Stimulated activated naive CD4-positive, alpha-beta T cell (primary cell): ENCODE measurements at places on chromosomes 5 and 9.

GRCh38 chr9:77531400-77531799, 116.7 kb downstream of the GNA14 start:
- DNase-seq: no peak

DNA sequence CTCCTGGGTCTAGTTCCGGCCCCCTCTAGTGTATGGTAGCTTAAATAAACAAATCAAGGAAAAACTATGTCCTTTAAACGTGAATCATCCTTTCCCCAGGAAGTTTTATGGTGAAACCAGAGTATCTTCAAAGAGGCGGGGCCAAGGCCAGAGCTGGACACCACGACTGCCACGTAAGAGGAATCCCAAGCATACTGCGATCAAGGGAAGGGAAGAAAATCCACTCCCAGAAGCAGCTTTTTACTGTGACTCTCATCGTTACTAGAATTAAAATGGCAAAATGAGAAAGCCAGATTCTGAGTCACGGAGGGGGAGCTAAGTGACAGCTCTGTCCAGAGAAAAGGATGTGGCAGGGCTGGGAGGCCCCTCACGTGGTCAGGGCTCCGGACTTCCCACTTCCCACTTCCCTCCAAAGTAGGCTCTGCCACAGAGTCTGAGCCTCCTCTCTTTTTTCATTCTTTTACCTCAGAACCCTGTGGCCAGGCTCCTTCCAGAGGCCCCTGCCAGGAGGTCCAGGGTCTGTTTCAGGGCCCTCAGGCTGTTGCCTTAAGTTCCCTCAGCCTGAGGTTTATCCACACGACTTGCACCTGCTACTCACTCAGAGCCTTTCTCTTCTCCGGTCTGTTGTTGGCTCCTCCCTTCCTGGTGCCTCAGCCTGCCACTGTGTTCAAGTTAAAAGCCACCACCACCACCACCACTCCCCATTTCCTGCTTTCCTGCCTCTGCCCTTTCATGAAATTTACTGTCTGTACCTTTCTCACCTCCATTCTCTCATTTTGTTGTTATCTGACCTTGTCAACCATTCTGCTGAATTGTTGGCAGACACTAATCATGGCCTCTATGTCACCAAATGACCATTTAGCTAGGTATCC, 1.4 kb upstream of the GLRX start:
- peak; percentile 81 for DNase-seq

DNA sequence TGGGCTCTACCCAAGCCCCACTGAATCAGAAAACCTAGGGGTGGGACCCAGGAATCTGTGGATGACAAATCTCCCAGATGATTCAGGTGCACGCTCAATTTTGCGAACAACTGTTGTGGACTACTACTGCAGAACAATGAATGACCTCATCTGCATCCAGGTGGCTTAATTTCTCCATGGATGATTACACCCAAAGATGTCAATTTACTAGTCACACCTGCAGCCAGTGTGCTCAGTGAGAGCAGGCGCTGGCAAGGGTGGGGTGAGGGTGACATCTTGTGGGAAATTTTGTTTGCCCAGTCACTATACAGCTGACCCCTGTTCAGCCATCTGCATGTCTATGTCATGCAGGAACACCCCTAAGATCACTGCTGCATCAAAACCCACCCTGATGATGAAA, 118.2 kb downstream of the ENTREP1 start:
- DNase-seq: no peak

DNA sequence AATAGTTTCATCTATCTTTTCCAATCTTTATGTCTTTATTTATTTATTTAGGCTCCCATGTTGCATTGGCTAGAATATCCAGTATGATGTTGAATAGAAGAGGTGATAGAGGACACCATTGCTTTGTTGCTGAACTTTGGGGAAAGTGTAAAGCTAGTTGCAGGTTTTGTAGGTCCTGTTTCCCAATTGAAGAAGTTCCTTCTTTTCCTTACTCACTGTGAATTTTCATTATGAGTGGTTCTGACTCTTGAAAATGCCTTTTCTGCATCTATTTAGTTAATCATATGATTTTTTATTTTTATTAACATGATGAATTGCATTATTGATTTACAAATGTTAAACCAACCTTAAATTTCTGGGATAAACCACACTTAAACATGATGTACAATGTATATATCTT, 58.9 kb upstream of the NR3C1 start:
- no peak for DNase-seq

DNA sequence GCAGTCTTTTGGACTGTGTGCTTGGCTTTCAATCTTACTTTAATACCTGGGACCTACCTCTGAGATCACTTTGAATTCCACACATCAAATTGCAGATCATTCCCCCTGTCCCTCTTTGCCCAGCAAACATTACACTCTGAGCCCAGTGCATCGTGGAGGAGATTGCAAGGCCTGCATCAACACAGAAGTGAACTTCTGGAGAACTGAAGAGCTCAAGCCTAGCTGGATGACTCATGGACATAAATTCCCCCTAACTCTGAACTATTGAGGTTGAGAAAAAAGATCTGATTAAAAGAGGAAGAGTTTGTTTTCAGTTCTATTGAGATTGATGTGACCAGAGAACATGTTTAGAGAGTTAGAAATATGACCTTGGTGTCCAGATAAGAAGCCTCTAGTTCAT, 316.0 kb upstream of the DMAC1 start:
- no peak for DNase-seq

GRCh38 chr9:114472765-114473446, 32.4 kb downstream of the WHRN start:
- no peak for DNase-seq

- no peak for DNase-seq
Observed at GRCh38 chr5:163565492-163565891, 60.1 kb downstream of the MAT2B start.

DNA sequence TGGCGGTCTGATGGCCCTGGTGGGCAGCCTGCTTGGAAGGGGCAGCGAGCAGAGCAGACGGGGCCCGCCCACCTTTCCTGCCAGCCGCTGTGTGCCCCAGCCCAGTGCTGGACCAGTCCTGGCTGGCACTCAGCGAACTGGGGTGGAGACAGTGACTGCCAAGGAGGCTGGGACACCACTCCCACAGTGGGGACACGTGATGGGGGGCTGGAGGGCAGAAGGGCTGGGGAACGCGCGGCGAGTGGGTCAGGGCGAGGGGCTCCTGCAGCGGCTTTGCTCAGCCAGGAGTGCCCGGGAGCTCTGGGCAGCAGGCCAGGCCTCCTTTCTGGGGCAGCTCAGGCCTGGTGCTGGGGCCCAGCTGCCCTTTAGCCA, 19.5 kb downstream of the NCS1 start:
- DNase-seq: no peak

GRCh38 chr5:107719034-107719606, 48.4 kb upstream of the EFNA5 start:
- DNase-seq: no peak

DNA sequence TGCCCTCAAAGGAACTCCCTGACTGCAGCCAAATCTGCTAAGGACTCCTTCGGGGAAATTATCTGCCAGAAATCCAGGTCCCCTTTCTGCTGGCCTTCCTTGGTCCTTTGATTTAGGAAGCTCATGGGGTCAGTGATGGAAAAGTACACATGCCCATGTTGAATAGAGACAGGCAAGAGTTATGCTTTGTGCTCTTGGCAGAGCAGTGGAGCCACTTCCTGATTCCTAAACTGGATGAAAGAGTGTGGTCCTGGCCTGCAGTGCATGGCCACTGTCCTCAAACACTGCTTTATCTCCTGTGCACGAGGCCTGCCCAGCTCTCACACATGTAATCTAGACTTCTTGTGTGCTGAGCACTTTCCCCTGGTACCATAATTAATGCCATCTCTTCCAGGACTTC, 2.0 kb upstream of the EBF1 start:
- DNase-seq: no peak

GRCh38 chr9:806285-807156, 35.0 kb upstream of the DMRT1 start:
- DNase-seq: peak; percentile 19

DNA sequence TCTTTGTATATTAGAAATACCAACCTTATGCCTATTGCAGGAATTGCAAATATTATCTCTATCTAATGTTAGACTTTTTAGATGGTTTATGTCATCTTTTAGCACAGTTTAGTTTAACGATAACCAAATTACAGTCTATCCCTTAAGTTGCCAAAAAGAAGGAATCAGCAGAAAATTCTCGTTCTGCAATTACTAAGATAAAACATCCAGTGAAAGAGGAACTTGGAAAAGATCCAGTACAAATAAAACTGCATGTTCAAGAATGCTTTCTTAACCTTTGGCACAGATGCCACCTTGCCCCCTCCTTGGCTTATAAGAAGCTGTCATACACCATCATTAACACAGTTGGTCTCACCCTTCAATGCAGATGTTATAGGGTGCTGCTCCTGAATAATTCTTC, 124.0 kb downstream of the SEMA5A start:
- no peak for DNase-seq

DNA sequence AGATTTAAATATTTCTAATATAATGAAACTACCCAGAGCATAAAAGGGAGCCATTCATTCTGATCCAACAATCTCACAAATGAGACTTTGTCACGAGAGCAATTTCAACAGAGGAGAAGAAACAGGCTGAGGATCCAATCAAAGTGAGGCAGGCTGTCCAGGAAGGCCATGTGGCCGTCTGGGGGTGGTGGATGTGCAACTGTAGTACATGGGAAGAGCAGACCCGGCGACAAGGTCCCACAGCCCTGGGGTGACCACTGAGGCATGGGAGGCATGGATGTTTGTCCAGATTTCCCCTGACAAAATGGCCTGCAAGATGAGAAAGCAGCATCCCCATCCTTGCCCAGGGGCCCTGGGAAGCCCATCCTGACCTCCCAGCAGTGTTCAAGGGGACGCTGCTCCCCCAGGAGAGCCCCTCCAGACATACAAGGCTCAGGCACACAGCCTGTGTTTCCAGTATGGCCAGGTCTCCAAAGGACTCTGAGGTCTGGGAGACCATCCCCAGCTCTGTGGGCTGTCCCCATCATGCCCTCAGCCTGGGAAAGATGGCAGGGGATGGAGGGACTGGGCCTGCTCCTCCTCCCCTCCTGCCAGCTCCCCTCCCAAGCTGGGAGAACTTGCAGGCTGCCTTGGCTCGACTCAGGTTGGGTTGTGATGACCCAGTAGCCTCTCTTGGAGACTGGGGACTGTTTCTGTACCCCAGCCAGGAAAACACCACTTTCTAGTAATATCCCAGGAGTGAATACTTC, 27.5 kb upstream of the FCN2 start:
- no peak for DNase-seq

GRCh38 chr9:72173080-72173479, 23.8 kb downstream of the GDA start:
- no peak for DNase-seq

- DNase-seq: no peak
Observed at GRCh38 chr5:2502970-2503594, 248.4 kb downstream of the IRX2 start.

GRCh38 chr9:124613849-124614248, 106.7 kb upstream of the NR5A1 start:
- no peak for DNase-seq

- DNase-seq: no peak
Observed at GRCh38 chr5:169281625-169282024, 19.3 kb downstream of the SLIT3 start.
